WTC11 (cell line): ENCODE measurements at places on chromosomes 16 and 17.

DNA sequence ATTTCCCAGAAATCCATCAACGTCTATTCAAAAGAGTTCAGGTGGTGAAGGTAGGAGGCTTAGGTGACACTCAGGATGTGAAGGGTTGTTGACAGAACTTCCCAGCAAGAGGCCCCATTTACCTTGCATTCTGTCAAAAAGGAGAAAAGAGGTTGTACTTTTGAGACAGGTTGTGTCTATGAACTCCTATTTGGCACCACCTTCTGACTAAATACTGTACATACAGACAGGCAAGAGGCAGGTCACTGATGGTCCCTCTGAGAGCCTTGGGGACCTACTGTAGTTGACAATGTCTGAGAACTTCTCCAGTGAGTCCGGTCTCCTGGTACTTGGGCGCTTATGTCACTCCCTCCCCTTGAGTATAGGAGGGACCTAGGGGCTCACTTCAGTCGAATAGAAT lies 479.3 kb upstream of the ZFHX3 start:
- no peak for DNase-seq

DNA sequence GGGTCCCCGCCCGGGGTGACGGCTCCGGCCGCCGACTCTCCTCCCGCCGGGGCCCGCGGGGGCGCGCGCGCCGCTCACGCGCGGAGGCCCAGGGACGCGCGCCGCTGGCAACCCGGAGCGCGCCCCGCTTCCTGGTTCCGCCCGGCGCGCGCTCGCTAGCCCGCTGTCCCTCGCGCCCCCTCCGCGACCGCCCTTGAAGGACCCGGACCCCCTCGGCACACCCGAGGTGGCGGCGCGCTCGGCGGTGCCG lies at the start of gene STAT5B:
TSS of gene STAT5B (minus strand) at position 33 of the 250 bp plus-strand sequence. CDS start 44,264 bp downstream, outside the sequence.
- peak; percentile 68 for DNase-seq

DNA sequence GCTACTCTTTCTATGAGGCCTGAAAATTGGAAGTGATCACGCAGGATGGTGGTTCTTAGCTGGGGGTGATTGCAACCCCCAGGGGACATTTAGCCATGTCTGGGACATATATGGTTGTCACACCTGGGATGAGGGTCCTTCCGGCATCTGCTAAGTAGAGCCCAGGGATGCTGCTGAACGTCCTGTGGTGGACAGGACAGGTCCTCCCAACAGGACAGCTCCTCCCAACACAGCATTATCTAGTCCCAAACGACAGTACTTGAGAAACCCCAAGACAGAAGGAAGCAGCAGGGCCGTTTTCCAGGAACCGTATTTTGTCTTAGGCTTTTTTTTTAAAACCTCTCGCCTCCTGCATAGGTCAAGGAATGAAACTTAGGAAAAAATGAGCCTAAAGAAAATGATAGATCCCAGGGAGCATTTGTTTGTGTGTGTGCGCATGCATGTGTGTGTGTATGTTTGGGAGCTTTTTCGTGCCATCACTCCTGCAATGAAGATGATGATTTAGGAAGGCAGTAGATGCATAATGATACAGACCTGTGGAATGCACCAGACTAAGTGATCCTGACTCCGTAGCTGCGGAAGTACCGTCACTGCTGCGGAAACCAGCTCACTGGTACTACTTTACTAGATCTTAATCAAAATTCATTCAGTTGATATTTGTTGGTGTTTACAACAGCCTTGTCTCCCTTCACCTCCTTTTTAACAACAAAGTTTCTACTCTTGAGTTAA lies 118.2 kb downstream of the SNX29 start:
- no peak for DNase-seq

DNA sequence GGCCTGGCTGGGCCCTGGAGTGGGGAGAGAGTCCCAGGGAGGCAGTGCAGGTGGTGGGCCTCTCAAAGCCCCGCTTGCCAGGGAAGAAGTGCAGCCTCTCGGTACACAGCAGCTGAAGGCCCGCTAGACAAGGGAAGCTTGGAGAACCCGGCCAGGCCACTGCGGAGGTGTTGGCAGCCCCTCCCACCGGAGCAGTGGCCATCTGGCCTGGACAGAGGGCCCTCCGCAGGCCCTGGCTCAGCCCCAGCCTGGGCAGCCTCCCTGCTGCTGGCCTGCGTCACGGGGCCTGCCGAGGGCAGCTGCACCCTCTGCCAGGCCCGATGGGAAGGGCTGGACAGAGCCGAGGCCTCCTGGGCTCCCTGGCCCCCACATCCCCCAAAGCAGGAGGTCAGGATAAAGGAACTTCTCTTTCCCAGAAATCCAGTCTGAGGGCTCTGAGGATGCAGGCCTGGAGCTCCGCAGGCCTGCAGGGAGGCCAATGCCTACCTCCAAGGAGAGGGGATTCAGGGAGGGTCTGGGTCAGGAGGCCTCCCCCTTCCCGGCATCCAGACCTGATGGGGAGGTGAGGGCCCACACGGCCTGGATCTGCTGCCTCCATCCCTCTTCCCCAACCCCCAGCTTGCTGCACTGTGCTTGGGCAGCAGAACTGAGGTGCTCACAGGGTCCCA lies 4.3 kb downstream of the SPPL2C start:
- DNase-seq = no peak

- DNase-seq = no peak
These were observed 37.1 kb downstream of the CDRT15 start for GRCh38 chr17:14199601-14200000.

DNA sequence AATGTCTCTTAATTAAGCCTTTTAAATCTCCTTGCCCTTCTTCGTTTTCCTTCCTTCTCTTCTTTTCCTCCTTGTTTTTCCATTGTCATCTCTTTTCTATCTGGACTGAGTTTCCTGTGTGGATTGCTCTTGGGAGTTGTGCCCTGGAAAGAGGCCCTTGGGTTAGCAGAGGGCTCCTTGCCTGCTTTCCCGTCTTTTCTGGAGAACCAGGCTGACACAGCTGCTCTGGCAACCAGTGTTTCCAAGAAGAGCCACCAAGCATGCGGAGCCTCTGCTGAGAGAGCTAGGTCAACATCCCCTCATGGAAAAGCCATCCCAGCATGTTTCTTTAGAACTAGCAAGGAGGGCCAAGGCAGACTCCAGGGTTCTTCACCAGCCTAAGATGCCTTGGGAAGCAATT lies 75.4 kb downstream of the HLF start:
- DNase-seq = no peak
